ENCODE measurements at places on chromosomes 3 and 15. TPM values are rescaled to one million over a fixed set of nuclear protein-coding genes. Genes with fewer than 3 reads are reported as not detected.

- no peaks in the 10 kb centered on the region for H3K27me3 ChIP-seq
- no peaks in the 10 kb centered on the region for H3K36me3 ChIP-seq
- DNase-seq: no peak
- no peaks in the 10 kb centered on the region for H3K4me1 ChIP-seq
Observed at GRCh38 chr3:6416049-6416661, 444.8 kb upstream of the GRM7 start.

DNA sequence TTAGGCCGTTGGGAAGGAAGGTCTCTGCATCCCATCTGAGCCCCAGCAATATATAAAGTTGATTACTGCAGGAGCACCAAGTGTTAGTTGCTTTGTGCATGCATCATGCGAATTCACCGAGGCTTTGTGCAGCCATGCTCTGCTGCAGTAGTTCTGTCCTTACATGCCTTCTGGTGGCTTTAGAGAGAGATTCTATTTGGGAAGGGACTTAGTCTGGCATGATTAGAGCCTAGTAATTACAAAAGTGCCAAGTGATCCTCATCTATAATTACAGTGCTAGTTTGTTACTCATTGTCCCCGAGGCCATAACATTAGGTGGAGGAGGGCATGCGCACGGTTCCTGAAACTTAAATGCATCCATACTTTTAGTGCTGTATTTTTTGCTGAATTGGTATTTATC, 353.6 kb downstream of the CNTN4 start:
- DNase-seq: no peak
- no peaks in the 10 kb centered on the region for H3K36me3 ChIP-seq
- no peak overlapping the region for H3K27ac ChIP-seq

DNA sequence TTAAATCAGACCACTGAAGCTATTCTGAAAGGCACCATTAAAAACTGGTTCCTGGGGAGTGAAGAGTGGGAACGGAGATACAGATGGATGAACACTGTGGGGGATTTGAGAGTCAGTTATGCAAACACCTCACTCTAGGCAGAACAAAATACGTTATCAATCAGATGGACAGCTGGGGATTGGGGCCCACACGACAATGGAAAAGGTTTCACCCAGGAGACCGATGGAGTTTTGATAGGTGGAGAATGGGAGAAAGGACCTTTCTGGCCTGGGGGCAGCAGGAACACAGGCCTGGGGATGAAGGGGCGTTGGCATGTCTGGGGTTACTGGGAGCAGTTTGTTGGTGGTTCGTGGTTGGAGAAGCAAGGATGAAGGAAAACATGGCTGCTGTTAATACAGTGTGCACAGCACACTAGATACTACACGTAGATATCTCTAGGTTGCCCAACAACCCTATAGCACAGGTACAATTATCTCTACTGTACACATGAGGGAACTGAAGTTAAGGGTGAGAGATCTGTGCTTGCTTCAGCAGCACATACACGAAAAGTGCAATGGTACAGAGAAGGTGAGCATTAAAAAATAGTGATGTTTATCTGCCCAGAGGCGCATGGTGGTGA, 16.5 kb downstream of the ST6GAL1 start:
- no peak overlapping the region for H3K4me3 ChIP-seq
- H3K4me1 ChIP-seq: peaks cover 30% of the 10 kb centered on the region
- H3K36me3 ChIP-seq: no peaks in the 10 kb centered on the region
- no peak overlapping the region for H3K27ac ChIP-seq

DNA sequence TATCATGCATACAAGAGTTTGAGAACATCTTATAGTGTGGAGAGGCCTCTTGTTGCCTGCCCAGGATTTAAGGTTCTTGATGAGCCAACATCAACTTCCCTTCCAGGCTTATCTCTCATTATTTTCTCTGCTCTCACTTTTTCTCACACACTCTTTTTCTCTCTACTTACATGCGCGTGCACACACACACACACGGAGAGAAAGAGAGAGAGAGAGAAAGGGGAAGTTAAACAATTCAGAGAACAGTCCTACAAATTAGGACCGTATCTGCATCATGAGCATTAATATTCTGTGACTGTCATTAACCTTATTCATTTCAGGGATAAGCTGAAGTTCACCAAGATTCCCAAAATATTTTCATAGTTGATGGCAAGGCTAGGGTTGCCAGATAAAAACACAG, 269.0 kb downstream of the ZNF621 start:
- no peak for DNase-seq
- no peaks in the 10 kb centered on the region for H3K4me1 ChIP-seq
- no peaks in the 10 kb centered on the region for H3K27me3 ChIP-seq
- H3K27ac ChIP-seq: no peak overlapping the region
- no peaks in the 10 kb centered on the region for H3K36me3 ChIP-seq

- H3K4me3 ChIP-seq: no peak overlapping the region
- no peak for DNase-seq
- H3K27me3 ChIP-seq: no peaks in the 10 kb centered on the region
- no peaks in the 10 kb centered on the region for H3K4me1 ChIP-seq
- H3K36me3 ChIP-seq: no peaks in the 10 kb centered on the region
Observed at GRCh38 chr3:127524296-127524896, 66.1 kb downstream of the TPRA1 start.

DNA sequence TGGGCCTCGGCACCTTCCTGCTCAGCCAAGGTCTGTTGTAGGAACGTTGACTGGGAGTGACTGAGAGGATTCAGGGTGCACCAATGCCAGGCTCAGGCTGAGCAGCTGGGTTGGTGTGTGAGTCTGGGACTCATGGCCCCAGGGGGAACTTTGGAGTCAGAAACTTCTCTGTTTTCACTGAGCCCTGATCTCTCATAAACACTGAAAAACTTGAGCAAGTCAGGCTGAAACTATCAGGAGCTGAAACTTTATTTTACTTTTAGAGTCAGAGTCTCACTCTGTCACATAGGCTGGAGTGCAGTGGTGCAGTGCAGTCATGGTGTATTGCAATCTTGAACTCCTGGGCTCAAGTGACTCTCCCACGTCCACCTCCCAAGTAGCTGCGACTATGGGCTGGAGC, 3.0 kb downstream of the TRAK1 start:
- no peak overlapping the region for H3K4me3 ChIP-seq
- no peaks in the 10 kb centered on the region for H3K27me3 ChIP-seq
- H3K4me1 ChIP-seq: peaks cover 47% of the 10 kb centered on the region
- no peaks in the 10 kb centered on the region for H3K36me3 ChIP-seq
- no peak for DNase-seq
- peak overlapping the region; percentile 59 for H3K27ac ChIP-seq

DNA sequence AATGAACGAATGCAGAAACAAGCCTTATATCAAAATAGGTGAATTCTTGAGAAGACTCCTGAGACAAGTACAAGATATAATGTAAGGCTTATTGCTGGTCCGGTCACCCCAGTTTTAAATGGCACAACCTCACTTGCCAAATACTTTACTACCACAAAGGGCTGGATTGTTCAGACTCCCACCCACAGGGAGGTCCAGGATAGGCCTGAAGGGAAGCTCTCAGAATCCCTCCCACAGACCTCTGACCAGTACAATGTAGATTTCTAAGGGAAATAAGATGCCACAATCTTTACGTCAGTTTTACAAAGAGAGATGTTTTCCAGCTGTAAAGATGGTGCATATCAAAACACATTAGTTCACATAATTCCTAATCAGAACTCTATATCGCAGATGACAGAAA, 577.7 kb upstream of the ADAMTS9 start:
- H3K36me3 ChIP-seq: no peaks in the 10 kb centered on the region
- H3K27ac ChIP-seq: no peak overlapping the region
- no peaks in the 10 kb centered on the region for H3K27me3 ChIP-seq
- H3K4me1 ChIP-seq: no peaks in the 10 kb centered on the region
- no peak for DNase-seq

- H3K36me3 ChIP-seq: no peaks in the 10 kb centered on the region
- H3K4me3 ChIP-seq: no peak overlapping the region
- H3K27ac ChIP-seq: no peak overlapping the region
- no peak for DNase-seq
- no peaks in the 10 kb centered on the region for H3K4me1 ChIP-seq
Observed at GRCh38 chr3:155714295-155714718, 30.6 kb downstream of the PLCH1 start.

DNA sequence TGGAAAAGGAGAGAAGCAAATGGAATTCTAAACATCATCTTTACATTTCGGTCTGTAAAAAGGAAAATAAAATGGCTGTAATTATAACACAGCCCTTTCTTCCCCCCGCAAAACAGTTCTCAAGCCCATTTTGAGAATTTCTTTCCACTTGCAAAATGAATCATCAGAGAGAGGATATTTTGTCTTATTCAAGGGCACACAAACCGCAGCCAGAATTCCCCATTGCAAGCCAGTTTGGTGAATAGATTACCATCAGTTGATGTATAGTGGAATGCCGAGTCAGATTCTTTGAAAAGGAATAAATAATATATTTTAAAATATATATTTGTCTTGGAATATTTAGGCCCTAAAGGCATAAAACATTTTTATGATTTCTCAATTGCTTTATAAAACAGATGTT, 420.4 kb upstream of the SEMA6D start:
- peaks cover 15% of the 10 kb centered on the region for H3K4me1 ChIP-seq
- no peak for DNase-seq
- no peaks in the 10 kb centered on the region for H3K36me3 ChIP-seq
- no peaks in the 10 kb centered on the region for H3K27me3 ChIP-seq

The TMEM40 gene
- 4.4 TPM for total RNA-seq

Data from psoas muscle (tissue), 8 donors.